ENCODE measurements at places on chromosomes 5 and 9.

DNA sequence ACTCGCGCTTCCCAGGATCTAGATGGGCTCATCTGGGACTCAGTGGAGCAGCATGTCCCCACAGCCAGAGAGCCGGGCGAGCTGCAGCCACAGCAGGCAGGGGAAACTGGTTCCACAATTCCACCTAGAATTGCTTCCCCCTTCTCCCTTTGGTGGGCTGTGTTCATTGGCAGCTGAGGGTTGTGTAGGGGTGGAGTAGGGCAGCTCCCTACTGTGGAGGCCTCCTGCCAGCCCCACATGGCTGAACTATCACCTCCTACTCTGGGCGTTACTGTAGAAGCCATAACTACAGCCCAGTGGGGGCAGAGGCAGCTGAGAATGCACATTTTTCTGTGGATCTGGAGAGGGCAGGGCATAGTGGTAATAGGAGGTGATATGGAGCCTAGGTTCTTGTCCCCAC is 44.8 kb downstream of the PPARGC1B start:
- no peak for DNase-seq

- no peak for DNase-seq
These were observed 322.8 kb upstream of the RFX3 start for GRCh38 chr9:3848445-3849114.

DNA sequence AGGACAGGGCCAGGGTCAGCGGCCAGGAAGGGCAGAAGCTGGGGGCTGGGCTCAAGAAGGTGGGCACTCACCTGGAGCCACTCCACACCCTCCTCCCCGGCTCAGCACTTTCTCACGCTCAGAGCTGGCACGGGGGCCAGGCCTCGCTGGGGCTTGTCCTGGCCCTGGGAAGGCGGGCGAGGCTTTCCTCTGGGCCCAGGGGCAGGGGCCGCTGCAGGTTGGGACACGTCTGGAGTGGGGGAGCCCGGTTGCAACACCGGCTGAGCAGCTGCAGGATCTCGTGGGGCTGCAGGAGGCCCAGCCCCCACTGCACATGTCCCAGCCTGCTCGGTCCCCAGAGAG is 38.9 kb upstream of the EGFL7 start:
- no peak for DNase-seq

- DNase-seq = no peak
These were observed 88.6 kb upstream of the MYO10 start for GRCh38 chr5:17024686-17025180.

DNA sequence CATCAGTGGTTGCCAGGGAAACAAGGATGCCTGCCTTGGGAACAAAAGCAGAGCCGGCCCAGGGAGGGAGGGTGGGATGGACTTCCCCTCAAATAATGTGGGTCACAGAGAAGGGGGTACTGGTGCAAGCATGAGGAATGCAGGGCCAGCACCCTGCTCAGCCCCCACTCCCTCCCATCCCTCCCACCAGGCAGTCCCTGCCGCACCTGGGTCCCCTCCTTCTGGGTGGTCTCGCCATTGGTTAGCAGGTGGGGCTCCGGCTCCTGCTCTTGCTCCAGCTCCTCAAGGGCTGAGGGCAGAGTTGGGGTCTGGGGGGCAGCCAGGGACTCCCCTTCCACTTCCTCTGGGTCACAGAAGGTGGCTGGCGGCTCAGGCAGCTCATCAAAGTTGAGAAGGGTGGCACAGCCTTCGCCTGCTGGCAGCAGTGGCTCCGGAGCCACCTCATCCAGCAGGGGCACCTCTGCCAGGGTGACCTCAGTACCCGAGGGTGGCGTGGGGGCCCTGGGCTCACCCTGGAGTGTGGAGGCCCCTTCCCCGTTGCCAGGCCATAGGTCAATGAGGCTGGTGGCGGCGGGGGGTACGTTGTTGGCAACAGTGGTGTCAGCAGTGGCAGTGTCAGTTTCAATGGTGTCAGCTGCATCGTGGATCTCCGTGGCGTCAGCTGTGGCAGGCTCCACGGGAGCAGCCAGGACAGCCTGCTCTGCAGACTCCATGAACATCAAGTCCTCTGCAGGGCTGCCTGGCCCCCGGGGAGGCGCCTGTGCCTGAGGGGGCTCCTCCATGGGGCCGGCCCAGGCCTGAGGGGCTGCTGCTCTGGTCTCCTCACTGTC is 11.5 kb downstream of the PRR7 start:
- no peak for DNase-seq

- DNase-seq = no peak
These were observed 5.7 kb downstream of the DCAF10 start for GRCh38 chr9:37806271-37806670.

GRCh38 chr9:135958485-135958884 is 2.7 kb downstream of the UBAC1 start:
- no peak for DNase-seq

DNA sequence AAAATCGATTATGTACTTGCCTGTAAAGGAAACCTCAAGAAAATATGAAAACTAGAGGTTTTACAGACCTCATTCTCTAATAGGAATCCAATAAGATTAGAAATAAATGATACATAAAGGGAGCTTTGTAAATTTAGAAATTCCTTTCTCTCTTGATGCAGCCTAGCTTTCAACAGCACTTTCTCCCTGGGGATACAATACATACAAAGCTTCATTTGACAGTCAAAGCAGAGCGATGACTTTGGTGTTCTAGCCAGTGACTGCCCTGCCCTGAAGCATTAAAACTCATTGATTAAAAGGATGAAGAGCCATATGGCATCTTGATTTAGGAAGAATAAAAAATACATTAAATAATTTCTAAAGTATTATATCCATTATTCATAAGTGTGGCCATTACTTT is 46.3 kb upstream of the GLIS3 start:
- no peak for DNase-seq

GRCh38 chr9:21265421-21266189 is 25.8 kb upstream of the IFNA14 start:
- no peak for DNase-seq

GRCh38 chr5:2565147-2565546 is 186.3 kb downstream of the IRX2 start:
- DNase-seq = no peak

GRCh38 chr5:16578474-16578883 is 38.3 kb downstream of the RETREG1 start:
- DNase-seq = no peak

- DNase-seq = no peak
These were observed 1777.1 kb downstream of the MAT2B start for GRCh38 chr5:165282491-165282890.
